Muscle of arm (tissue), 14 donors: ENCODE measurements at places on chromosomes 1 and 21.
A peak's percentile ranks its signal among the peaks of the same experiment; 100 is the strongest.

- no peak for DNase-seq
These were observed 112.0 kb downstream of the PDE4B start for GRCh38 chr1:65904681-65905083.

- no peak for DNase-seq
These were observed 485.3 kb upstream of the NFIA start for GRCh38 chr1:60596791-60597750.

DNA sequence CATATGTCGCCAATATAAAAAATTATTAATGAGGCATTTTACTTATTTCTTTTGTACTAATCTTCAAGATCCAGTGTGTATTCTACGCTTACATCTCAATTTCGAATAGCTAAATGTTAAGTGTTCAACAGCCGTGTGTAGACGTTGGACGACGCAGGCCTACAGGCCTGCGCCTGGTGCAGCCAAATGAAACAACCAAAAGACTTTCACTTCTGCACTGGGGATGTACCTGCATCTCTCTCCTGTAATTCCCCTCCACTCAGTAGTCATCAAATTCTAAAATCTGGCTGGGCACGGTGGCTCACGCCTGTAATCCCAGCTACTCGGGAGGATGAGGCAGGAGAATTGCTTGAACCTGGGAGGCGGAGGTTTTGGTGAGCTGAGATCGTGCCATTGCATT lies 76.8 kb upstream of the HNRNPU start:
- DNase-seq = no peak

- no peak for DNase-seq
These were observed 1.2 kb upstream of the NBPF1 start for GRCh38 chr1:16614361-16615252.

DNA sequence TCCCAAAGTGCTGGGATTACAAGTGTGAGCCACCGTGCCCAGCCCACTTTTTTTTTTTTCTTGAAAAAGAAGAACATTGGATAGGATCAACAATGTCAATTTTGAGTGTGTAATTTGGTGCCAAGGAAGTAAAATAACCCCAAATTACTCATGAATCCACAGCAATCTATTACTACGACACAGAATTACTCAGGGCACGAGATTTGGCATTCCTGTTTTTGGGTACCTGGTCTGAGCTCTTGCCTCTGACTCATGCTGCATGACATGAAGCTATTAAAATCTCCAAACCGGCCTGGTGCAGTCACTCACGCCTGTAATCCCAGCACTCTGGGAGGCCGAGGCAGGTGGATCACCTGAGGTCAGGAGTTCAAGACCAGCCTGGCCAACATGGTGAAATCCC lies 10.4 kb downstream of the RNF19B start:
- DNase-seq = no peak

DNA sequence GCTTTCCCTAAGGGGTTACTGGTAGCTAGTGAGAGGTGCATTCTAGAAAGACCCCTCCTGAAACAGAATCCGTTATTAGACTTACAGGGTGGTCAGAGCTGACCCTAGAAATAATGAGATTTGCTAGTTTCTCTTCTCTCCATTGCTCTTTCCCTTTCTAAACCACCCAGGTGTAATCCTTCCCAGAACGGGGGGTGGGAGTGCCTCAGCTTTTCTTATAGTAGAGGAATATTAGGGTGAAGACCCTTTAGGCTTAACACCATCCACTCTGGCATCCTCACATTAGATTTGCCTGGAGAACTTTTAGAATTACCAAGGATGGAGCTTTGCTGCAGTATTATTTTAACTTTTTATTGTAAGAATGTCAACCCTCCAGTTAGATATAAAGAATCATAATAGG lies 49.4 kb downstream of the CAPN9 start:
- no peak for DNase-seq

- peak; percentile 65 for DNase-seq
These were observed 490 bp downstream of the SERINC2 start for GRCh38 chr1:31413405-31414001.

DNA sequence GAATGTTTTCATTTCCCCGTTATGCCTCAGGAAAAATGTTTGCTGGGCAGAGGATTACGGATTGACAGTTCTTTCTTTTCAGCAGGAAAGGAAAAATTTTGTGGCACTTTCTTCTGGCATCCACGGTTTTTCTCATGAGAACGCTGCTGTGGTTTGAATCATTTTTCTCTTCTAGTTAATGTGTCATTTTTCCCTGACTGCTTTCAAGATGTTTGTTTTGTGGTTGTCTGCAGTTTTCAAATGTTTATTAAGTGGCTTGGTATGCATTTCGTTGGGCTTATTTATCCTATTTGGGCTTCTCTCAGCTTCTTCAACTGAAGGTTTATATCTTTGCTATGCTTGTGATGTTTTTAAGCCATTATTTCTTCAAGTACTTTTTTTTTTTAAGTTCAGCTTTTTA lies 359.0 kb downstream of the RGS7 start:
- no peak for DNase-seq

- no peak for DNase-seq
These were observed 100.6 kb upstream of the KCNJ15 start for GRCh38 chr21:38156200-38156599.

DNA sequence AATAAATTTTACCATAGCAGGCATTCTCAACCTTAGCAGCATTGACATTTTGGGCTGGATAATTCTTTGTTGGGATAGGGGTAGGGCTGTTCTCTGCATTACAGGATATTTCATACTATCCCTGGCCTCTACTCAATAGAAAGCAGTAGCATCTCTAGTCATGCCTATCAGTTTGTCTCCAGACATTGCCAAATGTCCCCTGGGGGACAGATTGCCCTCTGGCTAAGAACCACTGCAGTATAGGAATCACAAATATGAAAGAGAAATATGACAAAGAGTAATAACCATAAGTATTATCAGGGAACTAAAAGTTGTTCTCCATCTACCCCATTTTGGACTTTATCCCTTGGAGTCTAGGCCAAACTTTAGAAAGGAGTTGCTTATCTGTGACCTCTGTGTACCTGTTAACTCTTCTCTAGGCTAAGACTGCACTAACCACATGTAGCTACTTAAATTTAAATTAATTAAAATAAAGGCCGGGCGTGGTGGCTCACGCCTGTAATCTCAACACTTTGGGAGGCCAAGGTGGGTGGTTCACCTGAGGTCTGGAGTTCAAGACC lies 76.1 kb downstream of the AGO3 start:
- no peak for DNase-seq

GRCh38 chr1:89608319-89608983 lies 24.5 kb upstream of the LRRC8C start:
- DNase-seq = no peak

DNA sequence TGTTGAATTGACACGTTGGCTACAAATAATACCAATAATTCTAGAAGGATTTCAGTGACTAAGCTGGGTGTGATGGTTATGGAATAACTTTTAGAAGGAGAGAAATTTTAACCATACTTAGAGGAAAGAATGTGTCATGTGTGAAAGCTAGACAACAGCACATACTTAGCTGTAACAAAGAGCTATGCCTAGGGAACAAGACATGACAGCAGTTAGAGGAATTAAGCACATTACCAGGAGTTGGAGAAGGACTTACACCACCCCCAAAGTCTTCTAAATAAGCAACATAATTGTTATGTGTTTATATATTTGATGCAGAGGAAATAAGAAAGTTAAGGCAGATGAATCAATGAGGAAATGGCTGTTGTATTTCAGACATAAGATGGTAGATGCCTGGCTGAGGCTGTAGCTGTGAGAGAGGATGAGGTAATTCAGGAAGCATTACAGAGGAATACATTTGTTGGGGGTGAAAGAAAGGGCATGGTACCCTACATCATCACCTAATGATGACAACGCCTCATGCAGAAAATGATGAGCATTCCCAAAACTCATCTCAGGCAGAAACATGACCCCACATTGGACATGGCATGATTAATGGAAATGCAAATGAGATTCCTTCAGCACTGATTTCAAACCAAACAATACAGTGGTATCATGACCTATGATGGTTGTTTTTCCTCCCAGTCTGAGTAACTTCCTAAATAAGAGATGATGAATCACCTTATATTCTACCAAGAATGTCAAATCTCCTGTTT lies 211.5 kb downstream of the LHX8 start:
- DNase-seq = no peak
